ENCODE measurements at places on chromosomes 13 and 19.

GRCh38 chr19:10550336-10550735 lies 6.6 kb downstream of the ATG4D start:
- DNase-seq = no peak

DNA sequence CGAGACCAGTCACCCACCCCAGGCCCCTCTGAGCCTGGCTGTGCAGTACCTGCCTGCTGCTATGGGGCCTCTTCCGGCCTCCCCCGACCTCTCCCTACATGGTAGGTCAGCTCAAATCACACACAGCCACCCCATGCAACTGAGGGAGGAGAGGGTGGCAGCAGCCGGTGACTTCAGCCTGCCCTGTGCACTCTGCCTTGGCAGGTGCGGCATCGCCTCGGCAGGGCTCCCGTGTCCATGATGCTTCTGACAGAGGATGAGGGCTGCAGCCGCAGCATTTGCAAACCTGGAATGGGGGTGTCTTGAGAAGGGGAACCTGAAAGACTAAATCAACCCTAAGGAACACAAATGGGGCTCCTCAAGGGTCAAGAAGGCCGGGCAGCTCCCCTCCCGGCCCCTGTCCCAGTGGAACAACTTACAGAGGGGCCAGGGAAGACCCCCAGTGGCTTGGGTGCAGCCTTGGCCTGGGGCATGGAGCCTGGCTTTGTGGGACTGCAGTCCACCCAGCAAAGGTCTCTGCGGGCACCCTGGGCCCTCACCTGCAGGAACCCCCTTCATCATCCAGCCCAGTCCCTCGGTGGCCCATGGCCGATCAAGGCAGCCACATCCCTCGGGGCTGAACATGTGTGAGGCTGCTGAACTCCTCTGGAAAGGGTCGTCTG lies 6.7 kb downstream of the TEX29 start:
- no peak for DNase-seq

- no peak for DNase-seq
Observed at GRCh38 chr19:43660301-43660970, 9.5 kb downstream of the PLAUR start.

DNA sequence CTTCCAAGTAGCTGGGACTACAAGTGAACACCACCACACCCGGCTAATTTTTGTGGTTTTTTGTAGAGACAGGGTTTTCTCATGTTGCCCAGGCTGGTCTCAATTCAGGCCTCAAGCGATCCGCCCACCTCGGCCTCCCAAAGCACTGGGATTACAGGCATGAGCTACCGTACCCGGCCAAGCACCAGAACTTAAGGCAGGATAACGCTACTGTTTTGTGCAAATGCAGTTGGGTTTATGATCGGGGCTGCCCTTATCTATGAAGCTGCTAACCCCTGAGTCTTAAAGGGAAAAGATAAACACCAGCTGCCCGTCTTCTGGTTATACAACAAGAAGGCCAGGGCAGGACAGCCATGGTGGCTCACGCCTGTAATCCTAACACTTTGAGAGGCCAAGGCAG lies 12.6 kb upstream of the TM6SF2 start:
- DNase-seq = no peak

DNA sequence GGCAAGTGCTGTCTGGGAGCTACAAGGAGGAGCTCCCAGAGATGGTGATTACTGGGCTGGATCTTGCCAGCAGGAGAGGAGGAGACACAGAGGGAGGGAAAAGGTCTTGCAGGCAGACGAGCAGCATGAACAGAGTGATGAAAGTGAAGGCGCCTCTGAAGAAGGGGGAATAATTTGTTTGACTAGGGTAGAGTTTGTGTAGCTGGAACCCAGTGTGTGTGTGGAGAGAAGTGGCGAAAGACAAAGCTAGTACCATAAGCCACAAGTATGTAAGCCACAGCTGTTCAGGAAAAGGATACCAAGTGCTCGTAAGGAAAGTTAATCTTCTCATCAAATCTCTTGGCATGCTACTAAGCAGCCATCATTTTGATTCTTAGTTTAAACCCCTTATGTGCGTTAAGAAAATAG lies 5.4 kb downstream of the FLT1 start:
- no peak for DNase-seq

All from stimulated activated CD4-positive, alpha-beta T cell treated with anti-CD3 and anti-CD28 coated beads, TNF-alpha, amount 100 ng/mL, for 48 hours (primary cell).